ENCODE measurements at places on chromosomes 6 and 20.

GRCh38 chr6:84582997-84583396, 181.4 kb downstream of the TBX18 start:
- no peak for DNase-seq

GRCh38 chr6:135085700-135086413, 31.2 kb upstream of the HBS1L start:
- no peak for DNase-seq

DNA sequence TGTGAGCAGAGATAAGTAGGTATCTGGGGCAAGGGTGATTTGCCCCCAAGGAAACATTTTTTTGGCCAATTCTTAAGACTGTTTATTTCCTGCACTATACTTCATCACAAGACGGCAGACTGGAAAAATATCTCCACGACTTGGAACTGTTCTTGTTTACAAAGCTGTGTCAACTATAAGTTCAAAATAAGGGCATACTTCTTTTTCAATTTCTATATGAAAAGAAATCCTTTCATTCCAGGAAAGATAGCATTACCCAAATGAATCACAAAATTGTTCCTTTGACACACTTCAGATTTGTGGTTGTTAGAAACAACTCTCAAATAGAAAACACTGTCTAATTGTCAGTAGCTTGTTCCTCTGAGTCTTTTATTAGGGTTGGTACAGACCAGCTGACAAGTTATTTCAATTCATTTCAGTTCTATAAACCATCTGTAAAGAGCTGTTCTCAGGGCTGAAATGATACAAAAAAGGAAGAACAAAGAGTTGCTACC, 212.9 kb upstream of the PRDM1 start:
- no peak for DNase-seq

DNA sequence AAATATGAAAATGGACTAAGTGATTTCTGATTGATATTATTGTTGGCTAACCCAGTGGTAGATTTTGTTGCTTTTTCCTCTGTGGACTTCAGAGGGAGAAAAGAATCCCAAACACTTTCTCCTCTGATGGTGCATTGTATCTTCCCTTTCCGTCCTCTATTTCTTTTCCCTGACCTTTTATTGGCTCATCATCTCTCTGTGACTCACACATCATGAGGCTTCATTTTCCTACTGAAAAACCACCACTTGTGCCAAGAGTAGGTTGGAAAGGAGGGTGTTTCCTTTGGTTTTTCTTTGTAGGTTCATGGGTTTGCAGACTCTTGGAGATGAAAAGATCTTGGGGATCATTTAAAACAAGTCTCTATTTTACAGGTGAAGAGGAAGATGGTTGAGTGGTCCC, 311.7 kb upstream of the JAG1 start:
- DNase-seq, result no peak

DNA sequence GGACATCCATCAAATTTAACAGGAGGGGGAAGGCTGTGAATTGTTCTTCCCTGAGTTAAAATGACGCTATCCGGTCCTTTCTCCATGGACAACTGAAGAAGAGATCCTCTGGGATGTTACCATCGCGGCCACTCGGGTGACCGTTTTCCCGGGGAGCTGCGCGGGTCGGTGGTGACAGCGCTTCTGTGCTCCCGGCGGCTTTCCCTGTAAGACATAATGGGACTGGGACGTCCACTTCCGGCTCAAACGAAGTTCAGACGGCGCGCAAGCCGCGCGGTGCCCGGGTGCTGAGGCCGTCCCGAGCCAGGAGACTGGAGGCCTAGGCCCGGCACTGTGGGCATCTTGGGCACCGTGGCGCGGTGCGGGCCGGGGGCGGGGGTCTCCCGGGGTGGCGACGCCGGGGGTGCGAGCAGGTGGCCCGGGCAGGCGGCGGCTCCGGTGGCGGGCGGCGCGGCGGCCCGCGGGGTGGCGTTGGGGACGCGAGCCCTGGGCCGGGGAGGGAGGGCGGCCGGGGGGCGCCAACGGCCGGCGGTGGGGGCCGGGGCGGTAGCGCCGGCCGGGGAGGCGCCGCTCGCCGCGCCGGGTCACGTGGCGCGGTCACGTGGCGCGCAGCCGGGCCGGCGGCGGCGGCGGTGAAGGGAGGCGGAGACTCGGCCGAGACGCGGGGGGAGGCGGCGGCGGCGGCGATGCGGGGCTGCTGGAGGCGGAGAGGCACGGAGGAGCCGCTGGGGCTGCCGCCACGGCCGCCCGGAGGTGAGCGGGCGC, 63.6 kb downstream of the GTF2H5 start:
- no peak for DNase-seq

GRCh38 chr6:169251822-169252504, 1.7 kb downstream of the THBS2 start:
- no peak for DNase-seq

- DNase-seq, result no peak
Observed at GRCh38 chr6:55621993-55622392, 43.0 kb upstream of the HMGCLL1 start.

DNA sequence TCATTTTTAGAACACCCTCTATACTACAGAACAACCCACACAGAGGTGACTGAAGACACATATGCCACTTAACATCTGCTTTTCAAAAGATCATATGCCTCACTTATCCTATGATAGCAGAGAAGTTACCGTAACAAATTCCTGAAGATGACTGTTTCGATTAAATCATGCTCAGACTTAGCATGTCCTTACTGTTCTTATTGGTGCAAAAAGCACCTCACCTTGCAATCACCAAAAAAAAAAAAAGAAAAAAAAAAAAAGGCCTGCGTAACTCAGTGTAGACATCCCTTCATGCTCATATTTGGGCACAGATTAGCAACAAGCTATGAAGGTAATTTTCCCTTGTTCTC, 17.7 kb upstream of the DST start:
- DNase-seq, result no peak

GRCh38 chr6:110532431-110532830, 56.0 kb upstream of the SLC22A16 start:
- DNase-seq, result no peak

- DNase-seq, result no peak
Observed at GRCh38 chr6:79399499-79399898, 137.7 kb downstream of the LCA5 start.

All from GM18507 (cell line).